ENCODE measurements at places on chromosomes 2 and 18.
A peak's percentile ranks its signal among the peaks of the same experiment; 100 is the strongest.

DNA sequence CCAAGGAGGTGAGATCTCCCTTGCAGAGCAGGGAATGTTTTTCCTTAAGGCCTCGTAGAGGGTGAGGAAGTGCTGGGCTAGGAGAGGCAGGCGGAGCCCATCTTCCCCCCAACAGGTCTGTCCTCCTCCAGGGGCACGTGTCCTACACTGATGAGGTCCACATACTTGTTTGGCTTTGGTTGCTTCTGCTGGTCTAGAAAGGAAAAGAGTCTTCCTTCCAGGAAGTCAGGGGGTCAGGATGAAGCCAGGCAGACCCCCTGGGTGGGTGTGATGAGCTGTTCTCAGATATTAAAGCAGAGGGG is 6.0 kb downstream of the SH3BP4 start:
- DNase-seq, result no peak

DNA sequence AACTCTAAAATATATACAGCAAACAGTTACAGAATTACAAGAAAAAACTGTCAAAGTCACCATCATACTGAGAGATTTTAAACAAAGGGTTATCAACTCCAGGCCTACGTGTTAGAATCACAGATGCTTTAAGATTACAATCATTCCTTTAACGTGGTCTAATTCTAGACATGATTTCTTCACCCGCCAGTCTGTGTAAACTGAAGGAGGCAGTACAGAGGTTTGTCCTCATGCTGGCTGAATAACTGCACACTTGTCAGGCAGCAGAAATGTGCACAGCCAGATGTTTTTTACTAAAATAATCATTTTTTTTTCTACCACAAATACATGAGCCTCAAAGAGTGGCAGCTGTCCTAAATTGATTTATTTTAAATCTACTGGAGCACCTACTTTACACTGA is 15.5 kb upstream of the NEURL3 start:
- no peak for DNase-seq

DNA sequence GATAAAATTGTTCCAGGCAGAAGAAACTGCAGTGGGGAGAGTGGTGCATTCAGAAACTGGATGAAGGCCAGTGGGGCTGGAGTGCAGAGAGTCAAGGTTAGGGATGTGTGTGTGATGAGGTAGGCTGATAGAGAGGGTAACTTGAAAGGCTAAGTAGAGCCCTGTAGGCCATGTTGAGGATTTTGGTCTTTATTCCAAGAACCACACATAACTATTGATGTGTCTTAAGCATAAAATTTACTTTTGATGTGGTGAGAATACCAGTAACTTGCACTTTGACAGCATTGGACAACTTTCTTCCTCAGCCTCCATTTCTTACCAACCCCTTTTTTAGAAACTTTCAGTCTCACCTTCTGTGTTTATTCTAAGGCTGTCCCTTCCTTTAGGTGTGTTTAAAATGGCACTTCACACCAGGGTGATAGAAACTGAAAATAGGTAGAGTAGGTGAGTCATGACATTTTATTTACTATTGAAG is 22.6 kb downstream of the MTX2 start:
- DNase-seq, result no peak

DNA sequence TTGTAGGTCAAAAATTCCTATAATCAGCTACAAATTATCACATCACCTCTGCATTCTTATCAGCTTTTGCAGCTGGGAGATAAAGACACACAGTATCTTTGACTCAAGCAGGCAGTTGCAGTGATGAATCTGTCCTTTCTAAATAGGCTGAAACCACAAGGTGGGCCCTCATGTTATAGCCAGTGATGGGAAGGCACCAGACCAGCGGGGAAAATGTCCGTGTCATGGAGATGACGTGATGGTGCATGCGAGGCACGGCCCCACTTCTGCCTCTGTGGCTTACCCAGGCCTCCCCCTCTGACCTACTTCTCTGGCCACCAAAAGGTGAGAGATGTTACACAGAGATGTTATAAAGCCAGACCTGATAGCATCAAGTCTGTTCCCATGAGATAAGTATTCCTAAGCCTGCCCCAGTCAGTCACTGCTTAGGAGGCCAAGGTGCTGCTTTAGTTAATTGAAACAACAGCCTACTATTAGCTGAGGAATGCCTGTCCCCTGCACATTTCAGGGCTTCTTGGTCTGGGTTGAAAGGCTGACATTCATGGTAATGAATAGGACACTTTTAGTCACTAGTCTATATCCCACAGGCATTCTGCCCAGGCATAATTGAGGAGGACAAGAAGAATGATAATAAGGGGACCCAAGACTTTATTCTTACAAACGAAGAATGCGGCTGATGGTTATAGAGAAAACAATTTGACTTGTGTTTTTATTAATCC is 327.9 kb downstream of the LPIN1 start:
- DNase-seq, result no peak

DNA sequence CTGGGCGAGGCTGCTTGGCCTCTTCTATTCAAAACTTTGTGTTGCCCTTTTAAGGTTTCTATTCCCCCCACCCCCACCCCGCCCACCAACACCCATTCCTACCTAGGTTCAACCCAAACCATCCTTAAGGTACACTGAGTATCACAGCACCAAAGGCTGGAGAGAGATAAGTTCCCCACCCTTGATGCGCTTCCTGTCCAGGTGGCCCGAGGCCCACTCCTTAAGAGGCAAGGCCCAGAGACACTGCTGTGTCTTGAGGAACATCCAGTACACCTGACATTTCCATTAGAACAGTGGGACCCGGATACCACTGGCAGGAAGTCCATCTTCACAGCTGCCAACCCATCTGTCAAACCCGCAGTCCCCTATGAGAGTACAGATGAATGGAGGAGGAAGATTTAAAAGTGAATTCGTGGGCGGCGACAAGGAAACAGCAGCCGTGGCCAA is 277 bp upstream of the INPP1 start:
- no peak for DNase-seq

GRCh38 chr18:27211569-27211968 is 26.5 kb upstream of the CHST9 start:
- DNase-seq, result no peak

DNA sequence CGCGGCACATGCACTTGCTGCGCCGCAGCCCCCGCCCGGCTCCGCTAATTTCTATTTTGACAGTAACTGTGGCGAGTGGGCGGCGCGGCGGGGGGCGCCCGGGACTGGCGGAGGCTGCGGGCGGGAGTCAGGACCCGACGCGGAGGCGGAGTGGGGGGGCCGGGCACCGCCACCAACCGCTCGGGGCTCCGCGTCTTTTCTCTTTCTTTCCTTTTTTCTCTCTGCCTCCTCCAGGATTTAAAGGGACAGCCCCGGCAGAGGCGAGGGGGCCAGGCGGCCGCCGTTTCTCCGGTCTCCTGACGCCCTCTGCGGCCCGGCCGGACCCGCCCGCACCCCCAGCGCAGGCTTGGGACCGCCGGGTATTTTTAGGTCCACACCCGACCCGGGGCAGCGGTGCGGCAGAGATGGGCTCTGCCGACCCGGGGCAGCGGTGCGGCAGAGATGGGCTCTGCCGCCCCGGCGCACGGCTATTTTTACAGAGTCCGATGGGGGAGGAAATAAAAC is 460 bp upstream of the ZBTB7C start:
- DNase-seq, result no peak

GRCh38 chr2:66488946-66489345 is 54.0 kb downstream of the MEIS1 start:
- no peak for DNase-seq

DNA sequence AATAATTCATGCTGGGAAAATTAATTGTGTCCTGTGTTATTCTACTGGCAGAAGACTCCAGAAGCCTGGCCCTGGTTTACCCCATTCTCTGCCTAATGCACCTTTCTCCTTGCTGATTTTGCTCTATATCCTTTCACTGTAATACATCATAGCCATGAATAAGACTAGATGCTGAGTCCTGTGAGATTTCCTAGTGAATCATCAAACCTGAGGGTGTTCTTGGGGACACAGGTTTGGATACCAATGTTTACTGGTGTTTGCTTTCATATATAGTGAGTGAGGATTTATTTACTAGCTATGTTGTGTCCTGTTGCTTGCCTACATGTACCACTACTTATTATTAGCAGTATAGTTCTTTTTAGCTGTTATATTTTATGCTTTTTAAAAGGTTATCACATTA is 6.5 kb downstream of the METTL5 start:
- no peak for DNase-seq

GRCh38 chr2:239307221-239307569 is 93.6 kb downstream of the HDAC4 start:
- no peak for DNase-seq

- peak; percentile 46 for DNase-seq
Measured at GRCh38 chr2:186641807-186642321, 52.0 kb upstream of the FAM171B start.

DNA sequence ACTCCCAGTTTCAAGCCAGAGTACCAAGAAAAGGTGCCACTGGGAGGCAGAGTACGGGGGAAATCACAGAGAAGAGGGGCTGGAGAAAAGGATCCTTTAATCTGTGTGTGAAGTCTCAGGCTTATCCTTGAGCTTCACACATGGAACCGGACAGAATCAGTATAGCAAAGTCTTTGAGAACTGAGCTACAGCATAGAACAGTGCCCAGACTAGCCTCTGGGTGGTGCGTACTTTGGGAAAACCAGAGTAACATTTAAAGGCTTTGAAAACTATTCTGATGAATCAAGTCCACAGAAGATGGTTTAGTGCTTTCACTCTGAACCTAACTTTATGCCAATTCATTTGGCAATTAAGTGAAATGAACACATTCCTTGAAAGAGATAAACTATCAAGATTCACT is 83.1 kb downstream of the BABAM2 start:
- DNase-seq, result no peak

DNA sequence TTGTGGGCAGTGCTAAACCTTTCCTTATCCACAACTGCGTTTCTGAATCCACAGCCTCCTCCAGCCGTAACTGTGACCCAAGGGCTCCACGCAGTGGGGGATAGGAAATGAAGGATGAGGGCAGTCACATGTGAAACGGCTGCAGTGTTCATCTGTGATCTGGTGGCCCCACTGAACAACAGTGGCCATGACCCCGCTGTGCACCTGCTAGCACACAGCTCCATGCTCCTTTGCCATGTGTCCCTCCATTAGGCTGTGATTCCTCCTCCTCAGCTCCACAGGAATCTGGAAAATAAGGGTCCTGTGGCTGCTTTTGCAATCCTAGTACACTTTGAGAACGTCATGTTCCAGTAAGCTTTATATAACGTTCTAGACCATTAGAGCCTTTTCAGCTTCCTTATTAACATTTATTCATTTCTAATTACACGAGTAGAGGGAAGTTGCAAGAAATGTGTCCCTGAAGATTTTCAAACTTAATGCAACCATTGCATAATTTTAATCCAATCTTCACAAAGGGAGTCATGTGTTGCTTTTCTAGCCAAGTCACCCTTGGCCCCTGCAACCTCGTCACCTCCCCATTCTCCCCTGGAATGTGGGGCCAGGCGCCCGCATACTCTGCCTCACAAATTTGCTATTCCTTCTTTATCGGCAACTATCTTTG is 7.1 kb upstream of the NAPG start:
- DNase-seq, result no peak

GRCh38 chr2:241852116-241852980 is 6.3 kb downstream of the PDCD1 start:
- DNase-seq, result no peak

DNA sequence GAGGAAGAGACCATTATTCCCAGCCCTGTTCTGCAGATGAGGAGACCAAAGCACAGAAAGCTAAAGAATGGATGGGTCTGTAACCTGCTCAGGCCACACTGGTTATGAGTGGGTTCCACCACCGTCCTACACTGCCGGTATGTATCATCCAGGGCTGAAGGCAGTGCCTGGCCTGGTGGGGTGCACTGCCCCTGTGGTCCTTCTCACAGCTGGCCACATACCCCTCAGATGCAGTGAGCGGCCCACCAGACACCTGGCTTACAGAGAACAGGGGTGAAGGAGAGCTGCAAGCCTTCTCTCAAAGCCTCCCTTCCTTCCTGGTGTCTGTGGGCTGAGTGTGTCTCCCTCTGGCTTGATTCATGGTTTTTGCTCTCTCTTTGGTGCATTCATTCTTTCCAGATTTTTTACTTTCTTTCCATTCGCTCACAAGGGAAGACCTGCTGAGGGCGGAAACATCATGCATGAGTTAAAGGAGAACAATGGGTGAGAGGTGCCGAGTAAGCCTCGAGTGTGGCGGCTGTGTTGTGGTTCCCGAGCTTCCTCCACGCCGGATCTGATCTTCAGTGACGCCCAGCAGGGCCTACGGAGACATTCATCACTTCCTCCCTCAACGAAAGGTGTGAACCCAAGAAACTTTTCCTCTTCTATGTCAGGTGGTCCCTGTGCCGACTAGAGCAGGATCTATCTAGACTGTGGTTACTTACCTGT is 62.1 kb upstream of the REL start:
- DNase-seq, result peak; percentile 87

DNA sequence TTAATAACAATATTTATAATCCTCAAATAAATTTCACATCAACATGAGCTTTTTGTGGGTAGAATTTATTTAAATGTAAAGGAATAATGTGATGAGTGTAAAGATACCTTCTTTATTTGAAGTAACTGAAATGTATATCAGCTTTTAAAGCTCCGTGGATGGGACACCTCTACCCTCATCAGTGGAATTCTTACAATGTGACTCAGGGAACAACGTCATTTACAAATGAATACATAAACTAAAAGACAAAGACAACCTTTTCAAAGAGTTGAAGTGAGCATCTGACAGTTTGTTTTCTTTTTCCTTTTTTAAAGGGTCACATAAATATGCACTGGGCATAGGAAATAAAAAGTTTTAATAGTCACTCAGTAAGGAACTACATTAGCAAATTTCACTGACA is 1127.0 kb upstream of the CRIM1 start:
- no peak for DNase-seq

DNA sequence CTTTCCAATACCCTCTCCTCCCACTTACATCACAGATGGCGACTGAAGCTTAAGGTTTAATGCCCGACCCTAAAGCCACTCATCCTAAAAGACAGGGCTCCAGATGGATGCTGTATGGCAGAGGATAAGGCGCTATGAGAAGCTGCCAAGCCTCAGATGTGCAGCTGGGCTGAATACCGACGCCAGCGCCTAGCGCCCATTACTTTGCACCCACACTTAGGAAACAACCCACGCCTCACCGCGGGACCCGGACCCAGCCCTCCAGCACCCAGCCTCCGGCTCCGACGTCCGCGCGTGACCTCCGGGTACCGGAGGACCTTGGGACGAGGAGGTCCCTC is 335 bp downstream of the TRAK2 start:
- no peak for DNase-seq

- no peak for DNase-seq
Measured at GRCh38 chr18:9775178-9775577, 67.1 kb downstream of the RAB31 start.

DNA sequence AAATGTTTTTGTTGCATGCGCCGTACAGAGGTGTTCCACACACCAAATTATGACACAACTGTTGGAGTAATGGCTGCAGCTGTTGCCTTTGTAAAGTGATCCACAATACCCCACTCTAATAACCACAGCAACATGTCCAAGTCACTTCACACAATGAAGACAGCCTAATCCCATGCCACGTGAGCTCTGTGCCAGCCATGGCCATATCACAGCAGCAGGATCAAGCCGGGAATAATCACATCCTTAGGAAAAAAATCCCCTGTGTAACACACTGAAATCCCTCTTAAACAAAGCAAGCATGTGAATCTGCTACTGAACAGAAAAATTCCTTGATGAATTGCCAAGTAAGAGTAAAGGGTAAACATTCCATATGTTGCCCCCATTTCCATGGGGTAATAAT is 179.5 kb upstream of the PARD3B start:
- no peak for DNase-seq

GRCh38 chr2:119482481-119483394 is 41.5 kb downstream of the SCTR start:
- DNase-seq, result no peak

Data from CD4-positive, alpha-beta T cell treated with Interleukin-4 for 4 hours (primary cell).